ENCODE measurements at places on chromosomes 11 and 22.

DNA sequence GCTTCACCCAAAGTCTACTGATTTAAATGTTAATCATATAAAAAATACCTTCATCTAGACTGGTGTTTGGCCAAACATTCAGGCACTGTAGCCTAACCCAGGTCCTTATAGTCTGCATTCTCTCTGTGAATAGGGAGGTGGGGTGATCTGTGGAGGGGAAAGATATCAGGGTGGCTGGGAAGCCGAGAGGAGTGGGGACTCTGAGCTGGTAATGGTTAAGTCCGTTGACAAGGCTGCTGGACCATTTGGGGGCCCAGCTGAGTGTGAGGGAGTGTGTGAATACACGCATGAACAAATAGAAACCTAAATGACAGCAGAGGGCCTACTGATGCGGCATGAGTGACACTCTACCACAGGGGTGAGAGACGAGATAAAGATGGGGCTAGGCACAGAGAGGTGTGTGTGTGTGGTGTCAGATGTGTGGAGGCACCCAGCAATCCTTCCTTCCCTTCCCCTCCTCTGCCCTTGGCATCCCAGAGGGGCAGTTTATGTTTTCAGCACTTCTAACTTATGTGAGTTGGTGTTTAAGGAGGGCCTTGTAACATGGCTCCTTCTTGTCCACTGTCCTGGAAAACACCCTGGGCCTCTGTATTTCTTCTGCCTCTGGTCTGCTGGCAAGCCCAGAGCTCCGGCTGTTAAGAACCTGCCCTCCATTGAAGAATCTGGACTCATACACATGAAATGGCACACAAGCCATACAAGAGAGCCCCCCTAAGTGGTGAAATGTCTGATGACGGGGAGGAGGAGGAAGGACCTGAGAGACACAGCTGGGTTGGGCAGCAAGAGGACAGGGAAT, 249.1 kb upstream of the TBCEL start:
- no peak for DNase-seq

DNA sequence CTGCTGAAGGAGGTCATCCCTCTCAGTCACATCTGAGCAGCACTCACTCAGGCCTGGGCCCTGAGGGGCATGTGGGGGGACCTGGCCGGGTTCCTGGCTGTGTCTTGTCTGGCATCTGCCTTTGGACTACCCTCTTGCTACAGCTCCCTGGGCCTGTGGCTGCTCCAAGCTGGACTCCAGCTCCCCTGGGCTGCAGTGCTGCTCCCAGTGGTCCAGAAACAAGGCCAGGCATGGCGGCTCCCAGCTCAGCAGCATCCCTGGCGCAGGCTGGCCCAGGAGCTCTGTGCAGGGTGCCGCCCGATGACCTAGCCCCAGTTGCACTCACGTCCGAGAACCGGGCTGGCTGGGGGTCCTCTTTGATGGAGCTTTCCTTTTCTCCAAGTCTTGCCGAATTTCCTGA, 5.3 kb downstream of the CDPF1 start:
- no peak for DNase-seq

DNA sequence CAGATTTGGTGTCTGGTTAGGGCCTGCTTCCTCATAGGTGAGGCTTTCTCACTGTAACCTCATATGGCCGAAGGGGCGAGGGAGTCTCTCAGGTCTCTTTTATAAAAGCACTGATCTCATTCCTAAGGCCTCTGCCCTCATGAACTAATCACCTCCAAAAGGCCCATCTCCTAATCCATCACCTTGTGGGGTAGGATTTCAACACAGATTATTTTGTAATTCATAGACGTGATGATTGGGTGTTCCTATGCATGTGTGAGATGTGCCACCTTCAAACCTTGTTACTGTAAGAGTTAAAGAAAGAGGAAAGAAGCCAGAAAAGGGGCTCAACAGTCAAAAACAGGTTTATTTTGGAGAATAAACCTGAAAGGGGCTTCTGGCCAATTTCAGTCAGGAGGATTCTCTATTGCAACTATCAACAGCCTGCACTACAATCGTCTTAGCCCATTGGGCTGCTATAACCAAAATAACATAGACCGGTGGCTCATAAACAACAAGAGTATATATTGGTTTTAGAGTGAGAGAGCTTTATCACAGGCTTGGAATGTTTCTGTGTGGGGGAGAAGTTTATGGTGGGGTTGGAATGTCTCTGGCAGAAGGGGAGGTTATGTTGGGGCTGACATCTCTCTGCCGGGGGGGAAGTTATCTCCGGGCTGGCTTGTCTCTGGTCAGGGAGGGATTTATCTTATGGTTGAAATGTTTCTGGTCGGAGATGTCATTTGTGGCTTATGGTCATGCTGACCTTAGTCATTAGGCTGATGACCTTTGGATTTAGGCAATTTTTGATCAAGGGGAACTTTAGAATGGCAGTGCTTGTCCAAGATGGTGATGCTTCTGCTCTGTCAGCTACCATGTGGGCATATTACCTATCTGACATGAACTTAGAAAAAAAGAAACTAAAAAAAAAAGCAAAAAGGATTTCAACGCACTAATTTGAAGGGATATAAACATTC, 35.1 kb downstream of the CSF2RB start:
- no peak for DNase-seq

DNA sequence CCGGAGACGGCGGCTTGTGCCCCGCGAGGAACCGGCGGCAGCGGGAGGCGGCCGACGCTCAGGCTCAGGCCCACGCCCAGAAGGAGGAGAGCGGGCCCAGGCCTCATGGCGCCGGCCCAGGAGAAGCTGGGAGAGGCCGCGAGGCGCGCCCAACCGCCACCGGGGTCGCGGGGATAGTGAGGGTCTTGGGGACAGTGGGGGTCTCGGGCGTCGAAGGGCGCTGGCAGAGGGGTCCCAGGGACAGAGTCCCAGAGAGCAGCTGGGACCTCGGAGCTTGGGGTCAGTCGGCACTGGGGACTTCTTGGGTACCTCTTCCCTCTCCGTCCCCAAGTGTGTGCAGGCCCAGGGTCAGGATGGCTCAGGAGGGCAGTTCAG, at the start of gene PKDREJ:
Gene PKDREJ, minus strand, starts transcription at position 128 of the 375 bp plus-strand sequence. Its CDS starts 21 bp downstream, at position 107.
- no peak for DNase-seq

DNA sequence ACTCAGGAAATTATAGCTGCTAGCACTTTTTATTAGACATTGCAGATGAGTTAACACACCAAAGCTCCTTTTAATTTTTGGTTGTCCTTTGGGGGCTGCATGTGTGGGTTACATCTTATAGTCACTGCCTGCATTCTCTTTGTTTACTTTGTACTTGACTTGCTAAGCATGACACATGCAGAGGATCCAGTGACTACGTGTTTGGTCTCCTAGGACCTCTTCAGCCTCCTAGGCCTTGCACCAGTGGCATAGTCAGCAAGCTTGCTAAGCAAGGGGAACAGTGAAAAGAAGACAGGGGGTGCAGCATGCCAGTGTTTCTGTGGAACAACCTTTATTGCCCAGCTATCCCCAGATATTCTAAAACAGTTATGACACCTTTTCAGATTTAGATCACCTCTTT, 108.2 kb downstream of the PAX6 start:
- DNase-seq = no peak

DNA sequence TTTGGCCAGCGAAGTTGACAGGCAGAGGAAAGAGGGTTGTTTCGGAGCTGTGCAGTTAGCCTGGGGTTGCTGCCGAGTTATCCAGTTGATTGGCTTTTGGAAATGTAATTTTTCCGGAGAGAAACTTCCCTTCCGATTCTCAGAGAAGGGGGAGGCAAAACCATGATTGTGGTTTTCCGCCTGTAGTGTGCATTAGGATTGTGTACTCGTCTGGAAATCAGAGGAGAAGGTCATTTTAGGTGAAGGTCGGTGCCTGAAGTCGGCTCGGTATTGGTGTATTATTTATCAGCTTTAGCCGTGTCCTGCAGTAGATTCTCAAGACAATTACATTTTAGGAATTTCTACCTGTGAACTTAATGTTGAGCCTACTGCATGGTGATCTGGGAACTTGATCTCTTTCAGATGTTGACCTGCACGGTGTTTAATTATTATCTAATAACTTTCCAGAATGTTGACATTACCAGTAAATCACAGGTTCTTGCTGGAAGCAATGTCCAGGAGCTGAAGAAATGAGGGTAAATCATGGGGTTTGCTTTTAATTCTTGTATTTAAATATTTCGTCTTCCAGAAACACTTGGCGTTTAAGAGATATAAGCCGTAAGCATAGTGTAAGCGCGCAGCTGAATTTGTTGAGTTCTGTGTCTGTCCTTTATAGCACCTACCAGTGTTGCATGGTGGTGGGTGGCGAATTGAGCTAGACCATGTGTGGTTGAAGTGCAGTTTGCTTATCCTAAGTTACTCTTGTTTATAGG, 1.3 kb downstream of the ARHGEF12 start:
- no peak for DNase-seq

- DNase-seq = no peak
Observed at GRCh38 chr11:109870297-109870696, 222.9 kb upstream of the ZC3H12C start.

DNA sequence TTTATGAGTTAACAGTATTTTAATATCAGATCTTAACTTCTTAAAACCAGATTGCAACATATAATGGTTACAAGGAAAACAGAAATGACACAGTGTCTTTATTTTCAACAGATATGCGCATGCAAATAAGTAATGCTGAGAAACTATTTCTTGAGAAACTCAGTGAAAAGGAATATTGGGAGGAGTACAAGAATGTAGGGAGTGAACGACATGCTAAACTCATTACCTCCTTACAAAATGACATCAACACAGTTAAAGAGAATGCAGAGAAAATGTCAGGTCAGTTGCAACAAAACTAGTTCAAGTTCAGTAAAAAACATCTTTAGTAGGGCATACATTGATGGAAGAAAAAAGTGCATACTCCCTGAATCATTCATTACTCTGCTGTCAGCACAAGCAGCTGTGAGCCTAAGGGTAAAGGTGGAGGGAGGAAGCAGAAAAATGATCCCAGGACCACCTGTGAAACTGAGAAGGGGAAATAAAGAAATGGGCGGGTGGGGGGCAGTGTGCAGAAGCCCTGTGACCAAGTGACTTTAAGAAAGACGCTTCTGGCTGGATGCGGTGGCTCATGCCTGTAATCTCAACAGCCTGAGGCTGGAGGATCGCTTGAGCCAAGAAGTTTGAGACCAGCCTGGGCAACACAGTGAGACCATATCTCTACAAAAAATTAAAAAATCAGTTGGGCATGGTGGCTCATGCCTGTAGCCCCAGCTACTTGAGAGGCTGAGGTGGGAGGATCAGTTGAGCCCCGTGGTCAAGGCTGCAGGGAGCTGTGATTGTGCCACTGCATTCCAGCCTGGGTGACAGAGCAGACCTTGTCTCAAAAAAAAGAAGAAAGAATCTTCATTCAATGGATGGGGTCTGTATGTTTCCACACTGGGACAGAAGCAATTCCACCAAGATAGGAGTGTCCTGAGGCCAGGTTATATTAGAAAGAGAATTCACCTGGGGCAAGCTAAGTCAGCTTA, 31.2 kb downstream of the CCDC83 start:
- no peak for DNase-seq

DNA sequence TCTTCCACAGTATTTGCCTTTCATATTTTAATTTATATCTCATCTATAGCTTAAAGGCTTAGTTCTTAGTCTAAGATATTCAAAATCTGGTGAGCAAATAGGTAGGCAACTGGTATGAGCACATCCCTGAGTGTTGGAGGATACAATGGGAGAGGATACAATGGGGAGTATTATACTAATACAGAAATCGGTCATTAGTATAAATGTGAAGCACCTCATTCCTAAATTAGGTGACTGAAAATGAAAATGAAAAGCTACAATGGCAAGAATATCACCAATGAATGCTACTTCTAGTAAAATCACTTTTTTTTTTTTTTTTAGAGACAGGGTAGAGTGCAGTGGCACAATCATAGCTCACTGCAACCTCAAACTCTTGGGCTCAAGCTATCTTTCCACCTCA, 21.0 kb downstream of the ENTHD1 start:
- no peak for DNase-seq

DNA sequence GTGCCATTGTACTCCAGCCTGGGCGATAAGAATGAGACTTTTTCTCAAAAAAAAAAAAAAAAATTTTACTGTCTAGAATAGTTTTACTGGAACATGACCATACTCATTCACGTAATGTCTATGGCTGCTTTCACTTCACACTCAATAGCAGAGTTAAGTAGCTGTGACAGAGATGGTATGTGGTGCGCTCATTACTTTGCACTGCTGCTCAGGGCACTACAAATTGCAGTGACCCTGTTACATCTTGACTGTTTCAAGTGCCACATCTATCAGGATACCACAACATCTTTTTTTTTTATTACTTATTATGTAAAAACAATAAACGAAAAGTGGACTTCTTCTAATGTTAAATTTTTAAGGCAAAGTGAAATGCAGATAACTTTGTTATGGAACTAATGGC, 110.3 kb downstream of the ARHGAP20 start:
- DNase-seq = no peak

DNA sequence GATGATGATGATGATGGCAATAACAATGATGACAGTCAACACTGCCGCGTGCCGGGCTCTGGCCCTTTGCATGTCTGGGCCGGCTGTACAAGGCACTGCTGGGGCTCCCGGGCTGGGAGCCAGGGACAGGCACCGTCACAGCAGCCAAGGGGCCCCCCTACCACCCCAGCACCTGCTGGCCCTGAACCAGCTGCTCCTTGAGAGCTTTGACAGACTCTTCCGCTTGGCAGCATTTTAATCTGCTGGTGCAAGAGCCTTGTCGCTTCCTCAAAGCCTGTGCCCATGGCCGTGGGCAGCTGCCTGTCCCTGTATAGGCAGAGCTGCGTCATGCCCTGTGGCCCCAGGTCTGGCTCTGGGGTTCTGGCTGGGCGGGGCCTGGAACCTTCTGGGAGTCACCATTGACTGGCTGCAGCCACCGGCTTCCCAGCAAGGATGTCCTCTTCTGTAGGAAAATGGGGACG, 12.9 kb upstream of the MUC6 start:
- DNase-seq = no peak

GRCh38 chr11:22037505-22037904, 155.4 kb upstream of the ANO5 start:
- no peak for DNase-seq

DNA sequence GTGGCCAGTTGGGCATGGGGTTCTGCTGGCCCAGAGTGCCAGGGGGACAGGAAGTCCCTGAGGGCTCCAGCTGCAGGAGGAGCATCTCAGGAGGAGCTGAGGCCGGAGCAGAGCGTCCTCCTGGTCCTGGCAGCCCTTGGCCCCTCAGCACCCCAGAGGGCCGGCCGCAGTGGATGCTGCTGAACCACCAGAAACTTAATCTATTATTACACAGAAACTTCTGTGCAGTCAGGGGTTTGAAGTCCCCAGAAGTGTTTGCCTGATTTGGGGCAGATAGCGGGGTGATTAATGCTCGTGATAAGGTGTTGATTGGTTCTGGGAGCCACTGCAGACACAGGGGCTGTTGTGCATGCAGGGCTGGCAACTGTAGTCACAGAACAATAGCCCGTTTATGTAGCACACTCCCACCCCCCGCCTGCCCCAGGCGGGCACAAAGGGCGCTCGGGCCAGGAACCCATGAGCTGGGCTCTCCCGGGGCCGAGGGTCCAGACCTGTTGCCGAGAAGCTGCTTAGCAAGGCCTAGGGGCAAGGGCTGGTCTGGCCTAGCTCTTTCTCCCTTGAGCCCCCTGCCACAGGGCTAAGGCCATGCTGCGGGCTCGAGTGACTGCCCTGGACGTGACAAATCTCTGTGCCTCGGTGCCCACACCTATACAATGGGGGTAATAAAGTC, 29.0 kb upstream of the KCNQ1OT1 start:
- no peak for DNase-seq
